Stimulated activated CD4-positive, alpha-beta T cell treated with anti-CD3 and anti-CD28 coated beads, Interleukin-4, amount 100 ng/mL, for 24 hours (primary cell): ENCODE measurements at places on chromosomes 12 and 14.
A peak's percentile ranks its signal among the peaks of the same experiment; 100 is the strongest.

DNA sequence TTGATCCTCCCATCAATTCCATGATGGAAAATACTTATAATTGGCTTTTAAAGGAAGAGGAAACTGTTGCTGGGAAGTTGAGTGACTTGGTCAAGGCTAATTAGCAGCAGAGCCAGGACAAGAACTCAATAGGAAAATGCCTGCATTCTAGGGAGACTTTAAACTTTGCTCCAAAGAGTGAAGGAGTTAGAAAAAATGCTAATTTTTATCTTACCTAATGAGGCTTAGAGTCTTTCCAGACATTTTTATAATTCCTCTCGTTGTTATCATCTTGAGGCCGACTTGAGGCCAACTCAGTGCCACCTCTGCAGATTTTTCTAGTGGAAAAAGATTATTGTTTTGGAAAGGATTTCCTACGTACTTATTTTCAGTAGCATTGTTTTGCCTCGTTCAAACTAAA, 344.6 kb downstream of the ETNK1 start:
- no peak for DNase-seq

- no peak for DNase-seq
Observed at GRCh38 chr12:90984114-90984513, 20.7 kb downstream of the EPYC start.

- DNase-seq: no peak
Observed at GRCh38 chr12:85006206-85006605, 29.9 kb downstream of the TSPAN19 start.

DNA sequence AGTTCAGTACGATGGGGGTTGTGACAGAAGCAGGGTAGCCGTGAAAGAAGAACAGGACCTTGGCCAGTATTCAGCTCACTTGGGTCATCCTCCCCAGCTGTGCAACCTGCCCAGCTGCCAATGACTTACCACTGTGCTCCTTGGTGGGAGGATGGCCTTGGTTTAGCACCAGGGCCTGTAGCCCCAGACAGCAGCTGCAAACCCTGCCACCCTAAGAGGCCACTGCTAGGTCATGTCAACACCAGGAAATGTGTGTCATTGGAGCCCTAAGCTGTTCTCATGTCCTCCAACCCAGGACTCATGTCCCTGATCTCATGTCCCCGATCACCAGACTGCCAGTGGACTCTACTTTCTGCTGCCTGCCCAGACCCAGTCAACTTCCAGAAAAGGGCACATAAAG, 3.0 kb upstream of the CRACR2A start:
- no peak for DNase-seq

- peak; percentile 27 for DNase-seq
Observed at GRCh38 chr14:20757965-20758364, 10.2 kb upstream of the EDDM3B start.

DNA sequence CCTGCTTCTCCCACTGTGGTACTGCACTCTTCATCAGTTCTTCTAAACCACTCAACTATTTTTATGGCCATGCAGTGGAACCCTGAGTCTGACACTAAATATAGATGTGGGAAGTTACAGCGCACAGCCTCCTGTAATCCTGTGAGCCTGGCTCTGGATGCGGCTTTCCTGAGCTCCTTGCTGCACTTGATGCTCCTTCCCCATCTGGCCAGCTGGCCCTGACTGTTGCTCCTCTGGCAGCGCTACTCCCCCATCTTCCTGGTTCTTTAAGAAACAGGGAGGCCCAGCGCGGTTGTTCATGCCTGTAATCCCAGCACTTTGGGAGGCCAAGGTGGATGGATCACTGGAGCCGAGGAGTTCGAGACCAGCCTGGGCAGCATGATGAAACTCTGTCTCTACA, 24.6 kb downstream of the IQSEC3 start:
- no peak for DNase-seq

DNA sequence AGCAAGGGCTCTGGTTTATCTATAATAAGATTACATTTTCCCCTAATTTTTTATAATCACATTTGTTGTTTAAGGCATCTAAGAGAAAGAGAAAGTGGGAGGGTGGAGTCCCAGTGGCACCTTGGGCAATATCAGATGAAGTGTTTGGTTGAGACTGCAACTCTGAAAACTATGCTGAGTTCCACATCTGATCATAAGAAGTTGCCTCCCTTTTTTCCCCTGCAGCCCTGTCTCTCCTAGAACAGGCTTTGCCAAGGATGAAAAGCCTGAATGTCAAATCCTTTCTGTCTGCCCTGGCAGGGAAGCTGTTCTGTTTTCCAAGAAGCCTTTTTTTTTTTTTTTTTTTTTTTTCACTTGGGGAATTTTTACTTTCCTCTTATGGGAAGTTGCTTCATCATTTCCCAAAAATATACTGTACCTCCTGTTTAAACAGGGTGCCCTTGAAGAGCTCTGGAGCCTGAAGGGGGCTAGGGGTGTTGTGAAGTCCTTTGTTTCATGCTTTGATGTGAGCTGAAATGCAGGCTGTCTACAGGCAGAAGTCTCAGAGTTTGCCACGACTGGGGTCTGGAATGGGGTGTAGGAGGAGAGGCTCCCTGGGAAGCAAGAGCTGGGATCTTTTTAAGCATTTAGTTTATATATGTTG, 71.3 kb downstream of the SUSD6 start:
- peak; percentile 26 for DNase-seq

DNA sequence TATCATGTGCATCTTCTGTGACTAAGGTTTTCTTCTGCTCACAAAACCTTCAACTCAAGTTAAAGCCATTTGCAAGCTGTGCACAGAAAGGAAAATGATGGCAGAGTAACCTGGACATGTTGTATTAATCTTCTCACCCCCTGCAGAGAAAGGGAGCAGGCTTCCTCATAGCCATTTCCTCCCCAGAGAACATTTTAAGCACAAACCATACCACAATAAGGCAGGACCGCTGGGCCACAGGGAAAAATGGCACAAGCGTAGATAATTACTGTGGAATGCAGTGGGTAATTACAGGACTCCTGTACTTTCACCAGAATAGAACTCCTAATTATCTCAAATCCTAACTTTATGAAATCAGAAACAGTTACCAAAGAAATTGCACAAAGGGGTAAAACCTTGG, 215.7 kb downstream of the KIF21A start:
- no peak for DNase-seq

- no peak for DNase-seq
Observed at GRCh38 chr12:57944313-57945023, 3.1 kb downstream of the ATP23 start.

GRCh38 chr12:497501-498160, 37.9 kb downstream of the B4GALNT3 start:
- DNase-seq: no peak

GRCh38 chr14:78986989-78987388, 816.8 kb downstream of the NRXN3 start:
- no peak for DNase-seq

- DNase-seq: no peak
Observed at GRCh38 chr14:86491743-86492142, 961.8 kb downstream of the FLRT2 start.

DNA sequence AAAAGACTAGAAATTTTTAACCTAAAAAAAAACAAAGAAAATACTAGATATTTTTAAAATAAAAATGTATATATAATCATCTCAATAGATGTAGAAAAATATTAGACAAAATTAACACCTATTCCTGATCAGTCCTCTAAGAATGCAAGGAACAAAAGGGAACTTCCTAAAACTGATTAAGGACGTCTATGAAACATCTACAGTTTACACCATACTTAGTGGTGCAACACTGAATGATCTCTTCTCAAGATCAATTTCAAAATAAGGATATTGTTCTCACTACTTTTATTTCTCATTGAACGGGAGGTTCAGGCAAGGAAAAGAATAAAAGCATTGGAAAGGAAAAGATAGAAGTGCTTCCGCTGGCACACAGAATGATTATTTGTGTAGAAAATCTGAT, 16.0 kb downstream of the OLR1 start:
- DNase-seq: no peak

DNA sequence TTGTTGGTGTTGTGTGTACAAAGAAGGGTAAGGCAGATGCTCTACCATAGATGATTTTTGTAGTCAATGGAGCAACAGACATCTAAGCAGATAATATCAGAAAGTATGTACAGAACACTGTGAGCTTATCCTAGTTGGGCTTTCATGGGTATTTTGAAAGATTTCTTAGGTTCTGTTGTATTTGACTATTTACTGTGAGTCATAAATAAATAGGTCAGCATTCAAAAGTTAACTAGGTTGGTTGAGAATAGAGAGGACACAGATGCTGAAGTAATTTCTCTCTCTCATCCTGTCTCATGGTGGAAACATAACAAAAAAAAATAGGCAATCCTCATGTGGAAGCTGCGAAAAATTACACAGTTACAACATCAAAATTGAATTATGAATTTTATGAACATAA, 413.5 kb downstream of the CCDC91 start:
- no peak for DNase-seq

GRCh38 chr12:108666401-108666881, 32.7 kb upstream of the SELPLG start:
- no peak for DNase-seq

GRCh38 chr12:63152321-63152700, 1.3 kb upstream of the AVPR1A start:
- DNase-seq: no peak

- no peak for DNase-seq
Observed at GRCh38 chr12:61188801-61189595, 1071.2 kb upstream of the USP15 start.

GRCh38 chr14:45181806-45182205, 46.1 kb downstream of the FANCM start:
- DNase-seq: no peak

DNA sequence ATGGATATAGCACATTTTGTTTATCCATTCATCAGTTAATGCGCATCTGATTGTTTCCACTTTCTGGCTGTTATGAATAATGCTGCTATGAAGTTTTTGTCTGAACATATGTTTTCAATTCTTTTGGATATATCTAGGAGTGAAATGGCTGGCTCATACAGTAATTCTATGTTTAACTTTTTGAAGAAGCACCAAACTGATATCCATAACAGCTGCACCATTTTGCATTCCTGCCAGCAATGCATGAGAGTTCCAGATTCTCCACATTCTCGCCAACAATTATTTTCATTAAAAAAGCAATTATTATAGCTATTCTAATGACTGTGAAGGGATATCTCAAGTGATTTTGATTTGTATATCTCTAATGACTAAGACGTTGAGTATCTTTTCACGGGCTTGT, 89.9 kb upstream of the PPP4R3A start:
- DNase-seq: no peak

GRCh38 chr14:103031956-103032355, 25.4 kb downstream of the CDC42BPB start:
- DNase-seq: no peak

- DNase-seq: peak; percentile 23
Observed at GRCh38 chr14:73457041-73457923, 1.1 kb downstream of the NUMB start.

DNA sequence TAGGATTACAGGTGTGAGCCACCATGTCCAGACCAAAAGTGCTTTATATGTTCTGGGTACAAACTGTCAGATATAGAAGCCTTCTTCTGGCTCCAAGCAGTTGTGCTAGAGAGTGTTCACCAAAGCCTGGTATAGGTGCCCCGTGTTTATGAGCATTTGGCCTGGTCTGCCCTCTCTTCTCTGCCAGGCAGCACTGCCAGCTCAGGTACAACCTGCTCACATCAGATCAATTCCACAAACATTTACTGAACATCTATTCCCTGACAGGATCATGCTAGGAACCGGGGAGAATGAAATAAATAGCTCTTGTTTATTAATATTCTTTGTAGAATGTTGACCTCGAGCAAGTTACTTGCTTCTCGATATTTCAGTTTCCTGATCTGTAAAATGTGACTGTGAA, 20.0 kb upstream of the SOCS2 start:
- DNase-seq: no peak

- peak; percentile 76 for DNase-seq
Observed at GRCh38 chr12:52006726-52007157, at the start of gene TAMALIN. TAMALIN (plus strand) TSS chr12:52006946; CDS start chr12:52007020, 74 bp downstream.

- DNase-seq: no peak
Observed at GRCh38 chr12:89706986-89707702, 1.5 kb downstream of the ATP2B1 start.

GRCh38 chr12:121927813-121928212, 9.4 kb downstream of the CFAP251 start:
- DNase-seq: no peak

- DNase-seq: no peak
Observed at GRCh38 chr14:32761381-32761968, 177.2 kb upstream of the NPAS3 start.

DNA sequence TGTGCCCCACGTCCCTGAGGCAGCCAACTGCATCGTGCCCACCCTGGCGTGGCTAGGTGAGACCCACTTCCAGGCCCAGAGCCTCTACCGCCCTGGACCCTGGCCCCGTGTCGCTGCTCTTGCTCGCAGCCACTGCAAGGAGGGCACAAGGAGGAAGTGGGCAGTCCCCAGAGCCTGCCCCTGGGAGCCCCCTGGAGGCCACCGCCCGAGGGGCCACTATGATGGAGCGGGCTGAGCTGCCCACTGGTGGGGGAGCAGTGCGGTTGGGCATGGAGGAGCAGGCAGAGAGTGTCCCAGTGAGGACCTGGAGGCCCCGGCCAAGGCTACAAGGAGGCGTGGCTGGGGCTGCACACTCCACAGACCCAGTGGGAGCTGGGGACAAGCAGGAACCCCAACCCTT, 323.6 kb downstream of the PCNX1 start:
- no peak for DNase-seq

DNA sequence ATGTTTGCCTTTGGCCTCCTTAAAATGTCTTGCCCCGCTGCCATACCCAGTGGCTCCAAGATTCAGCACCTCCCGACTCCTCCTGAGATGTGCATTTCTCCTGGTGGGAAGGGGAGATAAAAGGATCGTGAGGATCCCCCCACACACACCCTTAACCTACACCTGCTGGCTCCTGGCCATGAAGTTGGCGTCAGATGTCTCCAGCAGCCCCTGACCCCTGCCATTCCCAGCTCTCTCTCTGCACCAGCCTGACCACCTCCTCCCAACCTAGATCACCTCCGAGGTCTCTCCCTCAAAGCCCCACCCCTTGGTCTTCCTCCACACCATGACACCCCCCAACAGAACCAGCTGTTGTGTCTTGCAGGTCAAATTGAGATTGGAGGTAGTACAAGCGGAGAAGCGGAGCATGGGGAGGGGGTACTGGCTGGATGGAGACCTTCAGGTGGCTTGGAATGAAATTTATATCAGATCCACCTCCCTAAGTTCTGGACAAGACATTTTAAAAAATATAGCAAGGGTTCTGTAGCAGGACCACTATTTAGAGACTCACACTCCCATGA, 151.1 kb upstream of the FKBP4 start:
- no peak for DNase-seq

DNA sequence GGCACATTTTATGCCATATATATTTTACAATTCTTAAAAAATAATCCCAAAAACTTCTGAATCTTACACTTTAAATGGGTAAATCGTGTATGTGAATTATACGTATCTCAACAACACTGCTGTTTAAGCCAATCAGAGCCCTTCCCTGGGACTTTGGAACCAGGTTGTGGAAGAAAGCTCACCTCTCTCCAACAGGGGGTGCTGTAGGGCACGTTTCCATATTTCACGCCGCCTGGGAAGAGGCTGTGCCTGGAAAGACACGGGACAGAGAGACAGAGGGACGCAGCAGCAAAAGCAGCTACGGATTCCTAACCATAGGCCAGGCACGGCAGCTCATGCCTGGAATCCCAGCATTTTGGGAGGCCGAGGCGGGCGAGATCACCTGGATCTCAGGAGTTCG, 29.4 kb upstream of the FBRSL1 start:
- no peak for DNase-seq

GRCh38 chr14:96037891-96038557, 1.1 kb upstream of the C14orf132 start:
- no peak for DNase-seq
